Islet precursor cell (in vitro differentiated cells): ENCODE measurements at places on chromosomes 6 and 20.

DNA sequence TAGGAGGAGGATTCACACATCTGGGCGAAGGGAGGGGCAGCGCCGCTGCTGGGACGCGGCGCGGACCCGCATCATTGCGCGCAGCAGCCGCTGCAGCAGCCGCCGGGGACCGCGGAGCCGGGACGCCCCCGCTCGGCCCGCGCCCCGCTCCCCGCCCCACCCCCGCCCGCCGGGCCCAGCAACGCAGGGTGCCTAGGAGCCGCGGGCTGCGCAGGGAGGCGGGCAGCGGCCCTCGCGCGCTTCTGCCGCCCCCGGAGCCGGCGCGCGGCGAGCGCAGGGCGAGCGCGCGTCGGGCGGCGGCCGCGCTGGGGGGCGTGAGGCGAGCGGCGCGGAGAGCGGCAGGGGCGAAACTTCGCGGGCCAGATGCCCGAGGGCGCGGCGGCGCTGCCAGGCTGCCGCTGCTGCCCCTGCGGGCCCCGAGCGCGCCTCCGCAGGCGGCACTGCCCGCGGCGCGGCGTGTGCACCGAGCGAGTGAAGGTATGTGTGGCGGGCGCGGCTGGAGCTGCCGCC, at the start of gene NKAIN2:
NKAIN2 (plus strand) TSS at position 362 of the 510 bp plus-strand sequence.
- DNase-seq, result no peak

- DNase-seq, result no peak
Observed at GRCh38 chr6:30709101-30709868, 7.8 kb downstream of the MDC1 start.

DNA sequence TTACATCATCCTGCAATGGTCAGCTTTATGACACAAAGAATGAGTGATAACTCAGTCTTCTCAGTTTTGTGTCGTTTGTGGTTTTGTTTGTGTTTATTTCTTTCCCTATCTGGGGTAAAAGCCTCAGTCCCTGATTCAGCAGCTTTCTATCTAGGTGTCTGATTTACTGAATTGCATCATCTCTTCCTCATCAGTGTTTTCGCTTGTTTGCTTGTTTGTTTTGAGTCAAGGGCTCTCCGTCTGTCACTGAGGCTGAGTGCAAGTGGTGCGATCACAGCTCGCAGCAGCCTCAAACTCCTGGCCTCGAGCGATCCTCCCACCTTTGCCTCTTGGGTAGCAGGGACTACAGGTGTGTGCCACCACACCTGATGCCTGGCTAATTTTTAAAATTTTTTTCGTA, 548.9 kb downstream of the PRKN start:
- no peak for DNase-seq

GRCh38 chr20:53695797-53696527, 102.3 kb upstream of the ZNF217 start:
- DNase-seq, result no peak

GRCh38 chr6:134589512-134589911, 271.6 kb upstream of the SGK1 start:
- DNase-seq, result peak; percentile 91

- DNase-seq, result peak; percentile 70
Observed at GRCh38 chr6:89035252-89036101, 45.1 kb upstream of the PNRC1 start.

DNA sequence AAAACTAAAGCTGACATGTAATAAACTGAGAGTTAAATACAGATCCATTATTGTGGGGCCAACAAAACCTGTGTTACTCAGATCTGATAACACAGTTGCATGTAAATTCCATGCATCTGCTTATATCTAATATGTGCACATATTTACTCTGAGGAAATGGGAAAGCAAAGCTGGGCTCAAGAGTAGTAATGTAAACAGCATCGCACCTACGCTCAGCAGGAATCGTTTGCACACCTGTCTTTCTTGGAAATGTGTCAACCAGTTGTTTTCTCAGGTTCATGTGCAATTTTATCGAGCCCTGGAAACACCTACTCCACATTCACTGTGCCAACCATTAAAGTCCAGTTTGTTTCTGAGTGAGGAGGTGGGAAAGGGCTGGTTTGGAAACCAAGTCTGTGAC, 80.3 kb upstream of the CNKSR3 start:
- DNase-seq, result no peak

DNA sequence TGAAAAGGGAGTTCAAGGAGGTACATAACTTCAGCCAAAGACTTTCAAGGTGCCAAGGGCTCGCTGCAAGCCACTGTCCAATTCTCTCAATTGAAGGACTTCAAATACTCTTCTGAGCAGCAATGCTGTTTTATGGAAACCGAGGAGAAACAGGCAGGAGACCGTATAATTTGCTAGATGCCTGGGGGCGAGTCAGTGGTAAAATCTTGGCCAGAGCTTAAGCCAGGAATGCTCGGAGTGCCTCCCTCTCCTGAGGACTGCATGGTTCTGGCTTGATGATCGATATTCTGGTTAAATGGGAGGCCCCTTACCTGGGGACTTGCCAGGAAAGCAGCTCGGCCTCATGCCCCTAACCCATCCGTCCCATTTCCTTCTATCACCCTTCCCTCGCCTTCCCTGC, 35.8 kb upstream of the NOP56 start:
- peak; percentile 58 for DNase-seq

DNA sequence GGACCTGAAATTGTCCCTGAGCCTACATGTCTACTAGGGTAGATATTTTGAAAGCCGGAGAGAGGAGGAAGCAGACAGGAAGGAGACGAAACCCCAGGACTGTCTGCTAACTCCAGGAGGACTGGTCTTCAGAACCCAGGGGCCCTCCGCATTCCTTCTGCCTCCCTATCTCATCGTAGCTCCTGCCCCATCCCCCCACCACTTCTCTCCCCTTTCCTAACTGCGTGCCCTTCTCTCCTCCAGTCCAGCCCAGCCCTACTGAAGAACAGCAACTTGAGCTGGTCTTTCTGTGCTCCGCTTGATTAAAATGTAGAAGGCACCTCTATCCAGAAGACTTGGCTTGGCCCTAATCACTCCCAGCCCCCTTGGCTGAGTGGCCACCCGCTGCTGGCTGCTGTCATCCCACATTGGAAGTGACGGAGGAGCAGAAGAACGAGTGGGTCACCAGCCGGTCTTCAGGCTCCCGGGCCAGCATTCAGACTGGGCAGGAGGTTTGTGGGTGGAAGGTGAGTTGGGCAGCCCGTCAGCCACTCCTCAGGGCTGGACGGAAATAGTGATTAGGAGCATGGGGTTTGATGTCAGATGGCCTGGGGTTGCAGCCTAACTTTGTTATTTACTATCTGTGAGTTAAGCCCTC, 28.8 kb upstream of the ANGPT4 start:
- peak; percentile 56 for DNase-seq

GRCh38 chr6:157967020-157967419, 14.6 kb upstream of the SYNJ2 start:
- DNase-seq, result no peak

DNA sequence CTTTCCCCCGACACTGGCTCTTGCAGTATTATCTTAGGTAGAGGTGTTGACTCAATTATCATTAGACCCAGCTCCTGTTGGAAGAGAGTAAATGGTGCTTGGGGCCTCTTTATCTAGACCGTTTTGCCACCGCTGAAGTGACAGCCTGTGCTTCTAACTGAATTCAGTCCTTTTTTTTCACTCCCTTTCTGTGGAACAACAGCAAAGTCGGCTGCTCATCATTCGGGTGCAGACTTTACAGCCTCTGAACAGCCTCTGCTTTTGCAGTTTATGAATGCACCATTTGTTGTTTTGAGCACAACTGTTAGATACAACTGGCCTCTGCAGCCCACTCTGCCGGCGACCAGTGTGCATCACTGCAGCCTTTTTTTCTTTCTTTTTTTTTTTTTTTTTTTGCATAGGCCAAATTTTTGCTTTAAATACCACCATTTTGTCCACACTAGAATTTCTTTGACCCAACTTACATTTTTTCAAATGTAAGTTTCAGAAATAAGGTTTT, 35.8 kb downstream of the RREB1 start:
- DNase-seq, result peak; percentile 63

GRCh38 chr6:33856655-33857054, 52.9 kb upstream of the MLN start:
- no peak for DNase-seq

GRCh38 chr6:2999618-3000557, at the start of gene NQO2:
Gene NQO2, plus strand, starts transcription at chr6:2999894. Its CDS starts 6,659 bp downstream, at chr6:3006553.
- DNase-seq, result peak; percentile 96

DNA sequence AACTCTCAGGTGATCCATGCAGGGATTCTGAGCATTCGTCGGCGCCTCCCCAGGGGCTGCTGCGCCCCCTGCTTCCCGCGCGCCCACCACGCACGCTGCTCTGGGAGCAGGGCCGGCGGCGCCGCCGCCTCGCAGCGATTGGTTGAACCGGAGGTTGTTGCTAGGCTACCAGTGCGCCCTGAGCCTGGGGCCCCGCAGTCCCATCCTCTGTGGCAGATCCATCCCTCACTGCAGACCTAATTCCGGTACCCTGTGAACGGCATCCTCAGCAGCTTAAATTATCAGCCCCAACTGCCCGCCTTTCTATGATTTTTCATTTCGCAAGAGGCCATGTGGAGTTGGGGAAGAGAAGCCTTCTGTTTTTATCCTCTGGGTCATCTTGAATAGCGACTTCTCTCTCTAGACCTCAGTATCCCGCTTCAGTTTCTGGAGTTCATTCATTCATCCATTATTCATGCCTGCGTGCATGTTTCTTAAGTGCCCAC, 15.4 kb downstream of the PNPLA1 start:
- no peak for DNase-seq

DNA sequence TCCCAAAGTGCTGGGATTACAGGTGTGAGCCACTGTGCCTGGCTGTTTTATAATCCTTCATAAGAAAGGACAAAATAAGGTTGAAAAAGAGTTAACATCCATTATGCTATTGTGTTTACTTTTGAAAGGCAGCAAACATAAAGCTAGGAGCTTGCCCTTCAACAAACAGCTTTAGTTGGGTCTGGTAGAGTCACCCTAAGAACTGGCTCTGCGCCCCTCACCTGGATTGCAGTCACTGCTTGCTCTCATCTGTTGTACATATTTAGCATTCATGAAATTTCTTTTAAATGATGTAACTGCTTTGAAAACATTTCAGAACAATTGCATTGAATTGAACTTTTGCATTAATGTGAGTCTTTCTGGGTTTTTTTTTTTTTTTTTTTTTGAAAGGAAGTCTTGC, 38.9 kb downstream of the JARID2 start:
- no peak for DNase-seq

DNA sequence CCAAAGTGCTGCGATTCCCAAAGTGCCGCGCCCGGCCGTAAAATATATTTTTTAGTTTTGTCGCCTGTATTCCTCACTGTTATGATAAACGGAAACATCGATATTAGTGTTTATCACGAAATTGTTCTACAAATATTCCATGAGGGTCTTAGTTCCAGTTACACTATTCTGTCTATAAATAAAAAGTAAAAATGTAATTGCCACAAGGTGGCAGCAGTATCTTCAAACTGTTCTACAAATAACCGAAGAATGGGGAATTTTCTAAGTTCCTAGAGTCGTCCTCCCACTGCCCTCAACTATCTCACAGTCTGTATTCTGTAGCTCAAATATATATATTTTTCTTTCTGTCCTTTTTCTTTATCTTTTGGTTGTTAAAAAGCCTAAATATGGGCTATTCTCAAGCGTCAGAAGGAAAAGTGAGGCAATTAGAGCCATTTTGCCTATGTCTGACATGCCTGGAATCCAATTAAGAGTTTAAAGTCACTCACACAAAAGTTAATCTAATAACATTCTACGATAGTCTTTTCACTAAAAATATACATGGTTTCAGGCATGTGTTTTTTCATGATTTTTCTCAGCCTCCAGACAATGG, 14.2 kb upstream of the FAM162B start:
- no peak for DNase-seq

DNA sequence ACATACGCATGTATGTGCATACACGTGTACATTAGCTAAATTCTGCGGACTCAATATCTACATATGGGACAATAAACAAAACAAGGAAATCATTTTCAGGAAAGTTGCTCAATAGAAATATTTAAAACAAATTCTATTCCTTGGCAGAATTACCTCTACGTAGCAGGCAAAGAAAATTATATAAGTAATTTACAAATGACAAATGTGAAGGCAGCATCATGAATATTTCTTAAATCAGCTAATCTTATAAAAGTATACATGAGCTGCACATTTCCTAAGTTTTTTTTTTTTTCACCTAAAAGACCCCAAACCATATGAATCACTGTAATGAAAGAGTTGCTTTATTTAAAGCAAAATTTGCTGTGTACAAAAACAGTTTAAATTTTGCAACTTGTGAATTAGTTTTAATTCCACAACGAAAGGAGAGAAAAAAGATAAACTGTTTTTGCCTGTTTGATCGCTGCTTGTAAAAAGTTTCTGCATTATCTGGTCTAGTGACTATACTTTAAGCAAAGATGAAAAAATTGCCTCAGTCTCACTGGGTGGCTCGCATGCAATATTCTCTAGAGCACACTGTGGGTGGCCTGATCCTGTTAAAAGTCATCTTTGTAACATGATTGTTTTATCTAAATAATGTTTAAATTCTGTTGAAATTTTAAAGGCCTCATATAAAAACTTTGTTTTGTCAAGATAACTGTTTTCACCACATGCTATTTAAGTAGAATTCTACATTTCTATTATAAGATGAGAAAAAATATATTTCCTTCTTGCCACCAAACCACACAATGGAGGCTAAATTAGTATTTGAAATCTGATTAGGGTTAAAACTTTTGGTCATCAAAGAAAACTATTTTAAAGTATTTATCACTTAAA, 57.1 kb downstream of the HUS1B start:
- DNase-seq, result no peak

- DNase-seq, result no peak
Observed at GRCh38 chr6:32529697-32530430, at the start of gene HLA-DRB5. Gene HLA-DRB5, minus strand, starts transcription at chr6:32530287. Its CDS starts 63 bp downstream, at chr6:32530224.

DNA sequence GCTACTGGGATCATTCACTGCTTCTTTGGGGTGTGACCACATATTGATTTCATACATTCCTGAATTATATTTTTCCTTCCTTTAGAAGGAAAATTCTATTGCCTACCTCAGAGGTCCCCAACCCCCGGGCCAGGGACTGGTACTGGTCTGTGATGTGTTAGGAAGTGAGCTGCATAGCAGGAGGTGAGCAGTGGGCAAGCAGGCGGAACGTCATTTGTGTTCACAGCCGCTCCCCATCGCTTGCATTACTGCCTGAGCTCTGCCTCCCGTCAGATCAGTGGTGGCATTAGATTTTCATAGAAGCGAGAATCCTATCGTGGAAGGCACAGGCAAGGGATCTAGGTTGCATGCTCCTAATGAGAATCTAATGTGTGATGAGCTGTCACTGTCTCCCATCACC, 107.3 kb downstream of the PHACTR1 start:
- DNase-seq, result no peak

GRCh38 chr6:14932485-14933182, 313.2 kb upstream of the JARID2 start:
- DNase-seq, result no peak

DNA sequence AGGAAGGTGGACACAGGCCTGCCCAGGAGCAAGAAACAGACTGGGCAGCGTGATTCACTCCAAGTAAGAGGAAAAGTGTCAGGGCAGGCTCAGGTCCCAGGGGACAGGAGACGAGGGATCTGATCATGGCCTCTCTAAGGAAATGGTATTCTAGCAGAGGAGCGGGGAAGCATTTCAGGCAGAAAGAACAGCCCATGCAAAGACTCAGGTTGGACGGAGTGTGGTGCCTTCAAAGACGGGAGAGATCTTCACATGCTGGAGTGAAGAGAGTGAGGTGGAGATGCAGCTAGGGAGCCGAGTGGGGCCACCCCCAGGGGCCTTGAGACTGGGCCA, 161.1 kb downstream of the SYCP2 start:
- no peak for DNase-seq
